NCI-H446 (cell line): ENCODE measurements at places on chromosomes 3 and 15.

DNA sequence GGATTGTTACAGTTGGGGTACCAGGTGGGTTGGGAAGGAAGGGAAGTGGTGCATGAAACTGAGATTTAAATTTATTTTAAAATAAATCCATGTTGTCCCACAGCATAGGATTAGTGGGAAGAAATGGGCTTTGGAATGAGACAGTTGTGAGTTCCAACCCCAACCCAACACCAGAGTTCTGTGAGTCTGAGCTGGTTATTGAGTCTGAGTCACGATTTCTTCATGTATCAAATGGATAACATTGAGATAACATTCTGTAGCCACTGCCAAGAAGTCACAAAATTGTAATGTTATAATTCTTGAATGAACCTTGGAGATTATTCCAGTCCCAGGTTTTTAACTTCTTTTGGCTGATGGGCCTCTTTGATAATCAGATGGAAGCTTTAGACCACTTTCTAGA, 13.7 kb downstream of the IFT122 start:
- no peak for DNase-seq

- no peak for DNase-seq
Observed at GRCh38 chr15:63284335-63284734, 6.9 kb downstream of the APH1B start.

- DNase-seq: no peak
Observed at GRCh38 chr3:101778385-101779046, 495 bp upstream of the NXPE3 start.

DNA sequence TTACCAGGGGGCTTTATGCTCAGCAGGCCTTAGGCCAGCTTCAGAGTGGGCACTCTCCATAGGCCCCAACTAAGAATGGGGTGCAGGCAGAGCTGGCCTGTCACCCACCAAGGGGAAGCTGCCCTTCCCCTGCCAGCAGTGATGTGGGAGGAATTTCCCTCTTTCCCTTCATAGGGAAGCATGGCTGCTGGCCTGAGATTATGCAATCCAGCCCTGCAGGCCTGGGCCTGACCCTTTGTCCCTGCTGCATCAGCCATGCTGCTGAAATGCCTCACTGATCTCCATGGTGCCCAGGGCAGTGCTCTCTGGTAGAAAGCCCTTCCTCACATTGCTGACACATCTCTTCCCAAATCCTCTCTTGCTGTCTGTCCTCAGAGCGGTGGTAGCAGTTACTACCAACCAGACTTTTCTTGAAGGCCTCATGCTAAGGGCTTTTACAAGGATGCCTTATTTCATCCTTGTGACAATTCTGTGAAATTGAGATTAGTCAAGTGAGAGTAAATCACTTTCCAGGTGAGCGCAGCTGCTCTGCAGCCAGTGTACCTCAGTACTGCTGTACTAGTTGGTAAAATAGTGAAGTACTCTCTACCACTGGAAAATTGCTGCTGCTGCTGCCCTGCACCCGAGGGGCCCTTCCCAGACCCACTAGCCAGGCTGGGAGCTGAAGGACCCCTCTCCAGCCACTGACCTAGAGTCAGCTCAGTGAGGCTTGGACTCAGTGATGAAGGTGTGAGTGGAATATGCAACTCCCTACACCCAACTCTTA, 33.8 kb downstream of the MRAS start:
- DNase-seq: no peak

DNA sequence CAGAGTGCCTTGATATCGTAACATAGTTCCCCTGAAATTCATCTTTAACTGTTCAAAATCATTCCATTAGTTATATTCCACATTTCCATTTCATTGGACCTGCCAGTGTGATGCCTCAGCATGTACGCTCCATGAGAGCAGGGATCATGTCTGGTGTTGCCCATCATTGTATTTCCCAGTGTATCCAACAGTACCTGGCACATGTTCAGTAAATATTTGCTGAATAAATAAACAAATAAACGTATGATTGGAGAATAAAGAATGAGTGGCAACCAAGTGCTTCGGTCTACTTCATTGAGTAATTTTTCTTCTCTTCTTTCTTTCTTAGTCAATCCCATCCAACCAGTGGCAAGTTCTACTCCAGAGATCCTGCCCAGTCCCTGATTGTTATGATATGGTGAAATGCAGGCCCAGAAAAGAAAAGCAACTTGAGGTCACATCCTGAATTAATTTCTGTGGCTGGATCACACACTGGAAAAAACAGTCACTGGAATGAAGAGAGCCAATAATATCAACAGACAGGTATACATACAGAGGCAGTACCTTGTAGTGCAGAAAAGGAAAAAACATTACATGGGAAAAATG, 101.2 kb downstream of the PLCH1 start:
- no peak for DNase-seq
